ENCODE measurements at places on chromosomes 3 and 15.

- no peak for DNase-seq
Measured at GRCh38 chr3:35987386-35987785, 348.1 kb downstream of the ARPP21 start.

DNA sequence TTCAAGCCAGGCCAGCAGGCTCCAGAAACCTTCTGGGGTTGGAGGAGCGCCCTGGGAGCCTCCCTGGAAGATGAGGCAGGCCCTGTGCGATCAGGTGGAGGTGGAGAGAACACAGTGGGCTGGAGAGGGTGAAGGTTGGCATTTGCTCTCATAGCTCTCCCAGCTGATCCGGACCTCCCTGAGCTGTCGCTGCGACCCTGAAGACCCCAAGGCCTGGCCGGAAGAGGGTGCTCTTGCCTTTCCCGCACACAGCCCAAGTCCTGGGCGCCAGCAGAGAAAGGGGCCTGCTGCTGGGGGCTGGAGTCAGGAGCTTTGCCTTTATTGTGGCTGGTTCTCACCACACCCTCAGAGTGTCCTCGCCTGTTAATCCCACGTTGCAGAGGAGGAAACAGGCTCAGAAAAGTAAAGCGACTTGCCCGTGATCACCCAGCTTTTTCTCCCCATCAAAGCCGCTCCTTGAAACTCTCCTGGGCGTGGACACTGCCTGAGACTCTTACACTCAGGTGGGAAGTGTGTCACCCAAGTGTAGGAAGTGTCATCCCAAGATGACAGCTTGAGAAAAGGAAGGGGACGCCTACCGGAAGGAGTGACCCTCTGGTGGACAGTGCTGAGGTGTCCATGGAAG is 8.6 kb upstream of the RPL29 start:
- DNase-seq: no peak

DNA sequence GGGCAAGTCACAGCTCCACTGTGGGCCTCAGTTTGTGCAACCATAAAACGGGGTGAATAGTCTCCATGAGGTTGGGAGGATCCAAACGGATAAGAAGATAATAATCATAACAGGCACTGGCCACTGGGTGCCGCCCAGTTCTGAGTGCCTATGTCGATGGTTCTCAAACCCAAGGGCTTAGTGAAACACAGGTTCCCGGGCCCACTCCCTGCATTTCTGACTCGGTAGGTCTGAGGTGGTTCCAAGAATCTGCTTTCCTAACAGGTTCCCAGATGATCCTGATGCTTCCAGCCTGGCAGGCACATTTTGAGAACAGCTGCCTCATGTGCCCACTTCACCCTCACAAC is 21.2 kb downstream of the ALS2CL start:
- no peak for DNase-seq

DNA sequence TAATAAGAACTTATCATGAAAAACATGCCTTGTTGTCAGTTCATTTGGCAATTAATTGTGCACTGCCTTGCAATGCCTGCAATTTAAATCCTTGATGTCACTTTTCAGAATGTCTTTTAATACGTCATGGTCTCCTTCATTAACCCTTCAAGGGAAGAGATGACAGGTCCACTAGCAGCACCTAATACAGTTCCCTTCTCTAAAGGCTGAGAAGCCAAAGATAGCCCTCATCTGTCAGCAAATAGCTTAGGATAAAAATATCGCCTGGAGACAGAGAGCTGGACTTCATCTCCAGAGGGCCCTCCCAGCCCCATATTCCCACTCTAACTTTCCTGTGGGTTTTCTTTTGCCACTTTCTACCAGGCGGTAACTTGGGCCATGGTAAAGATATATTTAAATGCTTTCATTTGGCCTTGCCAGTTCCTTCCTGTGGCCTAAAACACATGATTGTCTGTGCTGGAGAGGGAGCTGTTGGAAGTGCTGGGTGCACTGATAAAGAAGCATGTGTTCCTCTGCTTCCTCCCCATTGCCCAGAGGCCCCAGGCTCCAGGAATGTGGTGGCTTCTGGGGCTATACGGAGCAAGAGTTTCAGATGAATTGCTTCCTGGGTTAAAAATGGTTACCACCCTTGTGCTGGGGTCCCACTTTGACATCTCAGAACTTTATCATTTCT is 76.3 kb upstream of the UMPS start:
- DNase-seq: no peak

Data from effector CD4-positive, alpha-beta T cell (primary cell).